ENCODE measurements at places on chromosomes 13 and 19. TPM values are rescaled to one million over a fixed set of nuclear protein-coding genes. Genes with fewer than 3 reads are reported as not detected.
A peak's percentile ranks its signal among the peaks of the same experiment; 100 is the strongest.

Gene TUBA3C
- not detected for total RNA-seq

Gene ZFP36
- 107 TPM for total RNA-seq

Gene ZNF99
- 0.10 TPM for total RNA-seq

DNA sequence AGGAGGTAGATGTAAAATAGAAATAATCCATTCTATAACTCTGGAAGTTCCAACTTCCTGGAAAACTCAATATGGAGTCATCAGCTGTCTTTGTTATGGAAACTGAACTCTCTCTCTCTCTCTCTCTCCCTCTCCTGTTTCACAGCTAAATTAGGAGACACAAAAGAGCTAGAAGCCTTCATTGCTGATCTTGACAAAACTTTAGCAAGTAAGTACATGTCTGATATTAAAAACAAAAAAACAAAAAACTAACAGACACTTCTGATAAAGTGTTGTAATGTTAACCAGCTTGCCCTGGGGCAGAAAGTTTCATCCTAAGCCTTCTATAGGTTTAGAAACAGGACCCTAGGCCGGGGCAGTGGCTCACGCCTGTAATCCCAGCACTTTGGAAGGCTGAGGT is 11.3 kb downstream of the RGCC start:
- DNase-seq = no peak

- peak; percentile 96 for DNase-seq
These were observed 2.3 kb downstream of the JUNB start for GRCh38 chr19:12793290-12794195.

DNA sequence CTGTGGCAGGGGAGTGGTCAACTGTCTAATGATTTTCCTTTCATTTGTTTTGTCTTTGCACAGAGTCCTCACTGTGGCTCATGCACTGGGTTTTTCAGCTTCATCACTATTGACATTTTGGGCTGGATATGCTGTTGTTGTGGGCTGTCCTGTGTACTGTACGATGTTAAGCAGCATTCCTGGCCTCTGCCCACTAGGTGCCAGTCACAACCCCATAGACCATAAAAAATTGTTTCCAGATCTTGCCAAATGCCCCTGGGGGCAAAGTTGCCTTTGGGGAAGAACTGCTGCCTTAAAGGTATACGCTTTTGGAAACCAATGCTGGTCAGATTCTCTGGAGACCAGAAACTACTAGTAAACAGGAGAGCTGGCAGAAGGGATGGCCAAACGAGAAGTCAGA is 310.4 kb downstream of the SPRY2 start:
- peak; percentile 24 for DNase-seq

DNA sequence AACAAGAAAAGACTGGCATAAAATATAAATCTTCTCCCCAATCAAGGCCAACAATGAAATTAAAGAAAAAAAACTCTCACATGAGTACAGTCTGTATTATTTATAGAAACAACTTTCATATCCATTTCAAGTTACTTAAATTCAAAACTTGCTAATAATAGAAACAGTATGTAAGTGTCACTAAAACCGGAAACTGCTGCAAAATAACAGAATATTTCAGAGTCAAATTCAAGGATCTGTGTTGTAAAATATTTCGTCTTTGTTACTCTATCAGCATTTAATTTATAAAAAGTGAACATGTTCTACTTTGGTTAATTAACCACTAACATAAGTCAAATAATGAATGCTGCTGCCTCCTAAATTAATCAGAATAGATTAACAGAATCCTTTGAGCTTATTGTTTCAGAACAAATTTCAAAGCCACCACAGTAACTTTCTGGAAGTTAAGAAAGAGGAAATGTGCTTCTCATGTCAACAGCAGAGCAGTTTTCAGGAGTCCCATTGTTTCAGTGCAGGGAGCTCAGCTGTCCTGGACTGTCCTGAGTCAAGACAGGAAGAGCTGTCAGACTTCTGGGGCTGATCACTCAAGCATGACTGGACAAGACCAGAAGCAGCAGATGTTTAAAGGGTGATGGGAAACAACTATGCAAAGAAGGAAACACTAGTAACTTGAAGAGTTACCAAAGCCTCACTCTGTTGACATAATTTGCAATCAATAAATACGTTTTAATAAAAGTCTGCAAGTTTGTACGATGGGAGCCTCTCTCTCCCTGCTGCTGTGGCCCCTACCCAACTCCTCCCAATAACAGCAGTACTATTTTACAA is 76.9 kb downstream of the FOXO1 start:
- DNase-seq = no peak
